ENCODE measurements at places on chromosomes 11 and 22.

DNA sequence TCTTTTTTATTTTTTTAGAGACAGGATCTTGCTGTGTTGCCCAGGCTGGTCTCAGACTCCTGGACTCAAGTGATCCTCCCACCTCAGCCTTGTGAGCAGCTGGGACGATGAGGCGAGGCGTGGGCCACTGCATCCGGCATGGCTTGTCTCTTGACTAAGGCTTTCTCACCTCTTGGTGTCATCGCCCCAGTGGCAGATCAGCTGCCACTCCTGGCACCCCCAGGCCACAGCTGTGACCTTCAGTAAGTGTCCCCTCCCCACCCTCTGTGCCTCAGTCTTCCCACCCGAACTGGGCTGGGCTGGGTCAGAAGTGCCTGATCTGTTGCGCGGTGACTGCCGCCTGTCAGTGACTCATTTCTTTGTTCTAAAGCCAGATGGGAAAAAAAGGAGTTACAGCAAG lies 3.6 kb downstream of the SYNGR1 start:
- DNase-seq = no peak

GRCh38 chr11:82233201-82233600 lies 500.5 kb downstream of the FAM181B start:
- DNase-seq = no peak

- peak; percentile 23 for DNase-seq
Observed at GRCh38 chr11:130068986-130069658, 572 bp upstream of the APLP2 start.

GRCh38 chr22:47547881-47548650 lies 785.6 kb downstream of the TBC1D22A start:
- DNase-seq = no peak

DNA sequence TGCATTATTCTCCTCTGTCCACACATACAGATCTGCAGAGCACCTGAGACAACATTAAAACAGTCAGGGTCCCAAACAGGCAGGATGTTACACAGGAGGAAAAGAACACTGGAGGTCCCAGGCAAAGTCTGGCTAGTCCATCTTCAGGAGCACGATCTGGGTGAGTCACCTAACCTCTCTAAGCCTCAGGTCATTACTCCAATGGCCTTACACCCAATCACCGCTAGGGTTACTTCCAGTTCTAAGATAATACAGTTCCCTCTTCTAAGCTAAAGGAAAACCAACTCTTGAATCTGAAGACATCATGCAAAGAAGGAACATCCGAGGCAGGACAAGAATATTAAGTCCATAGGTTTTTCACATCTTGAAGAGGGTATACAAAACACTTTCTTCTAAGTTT lies 24.5 kb downstream of the ASCC2 start:
- no peak for DNase-seq

DNA sequence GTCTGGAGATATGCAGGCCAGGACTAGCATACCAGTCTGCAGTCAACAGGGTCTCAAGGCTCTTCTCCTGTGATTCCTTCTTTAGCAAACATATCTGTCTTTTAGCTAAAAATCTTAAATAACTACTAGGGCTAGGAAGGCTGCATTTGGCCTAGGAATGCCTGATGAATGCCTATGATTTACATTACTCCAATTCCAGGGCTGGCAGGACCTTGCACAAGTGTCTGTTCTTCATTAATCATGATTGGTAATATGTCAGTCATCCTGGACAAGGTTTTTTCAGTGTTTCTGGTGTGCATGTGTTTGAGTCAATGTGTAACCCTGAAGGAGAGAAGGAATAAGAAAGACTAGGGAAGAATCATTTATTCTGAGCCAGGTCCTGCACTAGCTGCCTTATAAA lies 280.5 kb upstream of the NARS2 start:
- DNase-seq = no peak

DNA sequence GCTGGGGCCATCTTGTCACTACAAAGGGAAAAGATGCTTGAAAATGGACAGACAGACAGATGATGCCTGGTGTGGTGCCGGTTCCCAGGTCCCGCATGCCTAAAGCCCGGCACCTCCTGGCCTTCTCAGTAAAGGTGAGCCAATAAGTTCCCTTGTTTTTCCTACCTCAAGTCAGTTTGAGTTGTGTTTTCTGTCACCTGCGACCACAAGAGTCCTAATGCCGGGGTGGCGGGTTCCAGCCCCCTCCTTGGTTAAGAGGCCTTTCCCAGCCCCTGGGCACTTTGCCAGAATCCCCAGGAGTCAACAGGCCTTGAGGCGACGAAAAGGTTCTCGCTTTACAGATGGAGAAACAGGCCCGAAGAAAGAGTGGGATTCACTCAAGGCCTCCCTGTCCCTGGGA lies 9.0 kb downstream of the FGF19 start:
- DNase-seq = no peak

DNA sequence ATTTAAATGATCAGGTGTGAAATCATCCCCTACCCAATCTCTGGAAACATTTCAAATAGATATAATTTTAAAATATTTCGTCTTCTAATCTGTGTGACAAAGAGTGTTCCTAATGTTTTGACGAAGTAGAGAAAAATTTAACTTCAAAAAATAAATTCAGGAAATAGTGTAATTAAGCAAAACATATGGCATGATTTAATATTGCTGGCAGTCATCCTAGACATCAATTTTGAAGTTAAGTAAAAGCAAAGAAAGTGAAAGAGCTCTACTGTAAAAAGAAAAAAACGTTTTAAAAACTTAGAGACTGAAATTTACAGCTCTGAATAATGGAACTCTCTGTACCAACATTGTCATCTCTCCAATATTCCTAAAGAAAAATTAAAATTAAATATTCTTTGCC lies 1062.3 kb downstream of the LRRC4C start:
- no peak for DNase-seq

GRCh38 chr11:26045082-26045481 lies 286.8 kb upstream of the ANO3 start:
- DNase-seq = no peak
